Stimulated activated CD4-positive, alpha-beta T cell treated with anti-CD3 and anti-CD28 coated beads, TNF-alpha, amount 100 ng/mL, for 1 hour (primary cell): ENCODE measurements at places on chromosomes 6 and 20.

- DNase-seq = no peak
Measured at GRCh38 chr20:57977569-57977968, 250.9 kb downstream of the ANKRD60 start.

GRCh38 chr20:43323592-43323991 lies 133.9 kb upstream of the PTPRT start:
- DNase-seq = no peak

DNA sequence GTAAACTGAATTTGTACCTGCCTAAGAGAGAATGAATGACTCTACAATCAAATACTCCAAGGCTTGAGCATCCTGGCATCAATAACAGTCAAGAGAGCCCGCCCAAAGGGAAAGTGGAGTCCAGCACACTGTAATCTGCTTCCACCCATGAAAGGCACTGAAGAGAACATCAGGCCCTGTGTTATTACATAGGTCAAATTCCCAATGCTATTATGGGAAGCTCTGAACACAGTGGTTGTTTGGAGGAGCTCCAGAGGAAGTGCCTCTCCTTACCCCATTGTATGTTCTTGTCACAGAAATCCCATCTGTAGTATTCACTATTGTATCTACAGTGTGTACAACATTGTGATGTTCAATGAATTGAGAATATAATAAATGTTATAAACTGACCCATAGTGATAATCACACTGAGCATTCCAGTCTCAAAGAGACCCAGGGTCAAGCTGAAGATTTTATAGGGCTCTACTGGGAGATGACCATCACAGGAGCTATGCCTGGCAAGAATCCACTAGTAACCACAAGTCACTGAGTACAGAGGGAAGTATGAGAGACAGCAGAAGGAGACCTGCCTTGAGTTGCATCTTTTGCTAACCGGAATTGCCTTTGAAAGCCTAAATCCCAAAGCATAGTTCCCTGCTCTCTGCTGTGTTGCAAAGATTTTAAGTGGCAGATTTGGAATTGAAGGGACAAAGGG lies 446.7 kb downstream of the GJA1 start:
- DNase-seq = no peak

DNA sequence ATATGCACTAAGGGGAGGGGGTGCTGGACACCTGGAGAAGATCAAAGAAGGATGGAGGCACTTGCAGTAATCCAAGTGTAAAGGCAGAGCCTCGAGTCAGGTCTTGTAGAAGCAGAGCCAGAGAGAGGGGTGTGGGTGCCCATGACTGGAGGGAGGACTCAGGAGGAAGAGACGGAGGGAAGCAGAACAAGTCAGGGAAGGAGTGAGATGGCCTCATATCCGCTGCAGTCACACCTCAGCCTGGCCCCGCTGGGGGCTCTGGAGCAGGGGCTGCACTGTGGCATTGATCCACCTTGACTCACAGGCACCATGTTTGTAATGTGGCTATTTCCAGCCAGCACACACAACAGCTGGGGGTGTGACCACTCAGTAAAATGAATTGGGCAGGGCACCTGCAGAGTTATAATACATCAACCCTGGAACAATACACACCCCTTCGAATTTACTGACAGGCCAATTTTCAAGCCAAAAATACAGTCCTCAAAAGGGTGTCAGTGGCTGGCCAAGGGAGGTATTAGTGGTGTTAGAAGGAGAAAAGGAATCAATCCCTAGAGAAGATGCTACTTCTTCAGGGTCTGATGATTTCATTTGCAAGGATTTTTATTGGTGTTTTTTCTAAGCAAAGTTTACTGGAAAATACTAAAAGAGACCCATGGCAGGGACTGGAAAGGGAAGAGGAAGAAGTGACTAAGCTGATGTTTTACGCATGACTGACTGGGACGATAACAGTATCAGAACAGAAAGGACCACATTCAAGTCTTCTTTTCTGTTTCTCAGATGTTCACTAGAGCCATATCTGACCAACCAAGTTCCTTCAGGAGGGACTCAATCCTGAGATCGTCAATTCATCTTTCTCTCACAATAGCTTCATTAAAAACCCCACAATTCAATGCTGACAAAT lies 18.9 kb upstream of the NXT1 start:
- DNase-seq = no peak

DNA sequence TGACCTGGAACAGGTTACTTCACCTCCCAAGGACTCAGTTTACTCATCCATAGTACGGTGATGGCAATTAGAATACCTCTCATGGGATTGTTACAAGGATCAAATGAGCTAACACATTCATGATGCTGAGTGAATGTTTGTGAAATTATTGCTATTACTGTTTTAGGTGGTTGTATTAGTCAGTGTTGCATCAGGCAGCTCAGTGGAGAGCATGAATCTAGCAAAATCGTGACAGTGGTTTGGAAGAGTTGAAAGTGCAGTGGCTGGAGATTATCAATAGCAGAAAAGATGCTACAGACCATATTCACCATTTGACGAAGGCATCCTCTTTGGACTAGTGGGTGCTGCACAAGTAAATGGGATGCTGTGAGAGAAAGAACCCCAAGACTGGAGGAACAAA lies 50.4 kb upstream of the CTNNBL1 start:
- DNase-seq = no peak

- DNase-seq = no peak
Measured at GRCh38 chr6:4188801-4189200, 53.4 kb upstream of the ECI2 start.
